ENCODE measurements at places on chromosomes 2 and 18.

DNA sequence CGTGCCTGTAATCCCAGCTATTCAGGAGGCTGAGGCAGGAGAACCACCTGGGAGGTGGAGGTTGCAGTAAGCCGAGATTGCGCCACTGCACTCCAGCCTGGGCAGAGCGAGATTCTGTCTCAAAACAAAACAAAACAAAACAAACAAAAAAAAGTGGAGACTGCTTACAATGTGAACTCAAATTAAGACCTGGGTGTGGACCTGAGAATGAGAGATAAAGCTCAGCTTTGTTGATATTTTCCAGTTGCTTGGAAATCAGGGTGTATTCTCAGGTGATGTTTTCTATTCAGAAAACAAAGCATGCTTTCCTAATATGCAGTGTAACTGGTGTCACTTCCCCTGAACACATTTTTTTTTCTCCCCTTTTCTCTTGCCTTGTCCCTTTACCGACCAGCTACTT, 5.3 kb upstream of the CERS6 start:
- DNase-seq: no peak

DNA sequence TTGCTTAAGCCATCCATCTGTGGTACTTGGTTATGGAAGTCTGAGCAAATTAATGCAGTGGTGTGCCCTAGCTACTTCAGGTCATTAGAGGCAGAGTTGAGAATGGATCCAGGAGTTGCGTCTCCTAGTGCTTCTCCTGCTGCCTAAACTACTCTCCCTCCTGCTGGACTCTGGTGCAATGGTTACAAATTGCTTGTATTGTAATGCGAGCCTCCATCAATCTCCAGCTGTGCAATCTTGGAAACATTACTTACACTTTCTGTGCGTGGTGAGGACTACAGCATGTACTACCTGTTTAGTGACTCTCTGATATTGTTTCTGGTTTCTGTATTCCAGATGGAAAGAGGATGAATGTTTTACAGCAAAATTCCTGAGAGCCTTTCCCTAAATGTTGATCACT, 119.0 kb upstream of the CYRIA start:
- DNase-seq: no peak

- DNase-seq: no peak
Observed at GRCh38 chr18:26630596-26630995, 82.2 kb upstream of the KCTD1 start.

- no peak for DNase-seq
Observed at GRCh38 chr18:9792565-9793245, 84.6 kb downstream of the RAB31 start.

DNA sequence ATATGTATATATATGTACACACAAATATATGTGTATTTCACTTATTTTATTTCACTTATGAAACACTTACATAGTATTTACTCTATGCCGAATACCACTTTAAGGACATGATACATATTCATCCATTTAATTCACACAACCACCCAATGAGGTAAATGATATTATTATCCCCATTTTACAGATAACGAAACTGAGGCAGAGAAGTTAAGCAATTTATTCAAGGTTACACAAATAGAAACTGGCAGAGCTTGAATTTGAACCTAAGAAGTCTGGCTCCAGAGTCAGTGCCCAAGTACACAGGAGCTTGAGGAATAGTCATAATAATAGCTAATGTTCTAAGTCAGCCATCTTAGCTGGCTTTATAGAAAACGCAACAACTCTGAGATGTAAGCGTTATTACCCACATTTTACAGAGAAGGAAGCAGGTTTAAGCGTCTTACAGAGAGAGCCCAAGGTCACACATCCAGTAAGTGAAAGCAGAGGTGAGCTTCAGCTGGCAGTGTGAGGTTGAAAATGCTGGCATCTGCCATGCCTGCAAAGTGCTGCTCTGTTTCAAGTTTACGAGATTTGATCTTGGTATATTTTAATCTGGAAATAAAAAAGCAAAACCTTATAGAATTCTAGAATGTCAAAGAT, 326.9 kb downstream of the LPIN1 start:
- DNase-seq: no peak

DNA sequence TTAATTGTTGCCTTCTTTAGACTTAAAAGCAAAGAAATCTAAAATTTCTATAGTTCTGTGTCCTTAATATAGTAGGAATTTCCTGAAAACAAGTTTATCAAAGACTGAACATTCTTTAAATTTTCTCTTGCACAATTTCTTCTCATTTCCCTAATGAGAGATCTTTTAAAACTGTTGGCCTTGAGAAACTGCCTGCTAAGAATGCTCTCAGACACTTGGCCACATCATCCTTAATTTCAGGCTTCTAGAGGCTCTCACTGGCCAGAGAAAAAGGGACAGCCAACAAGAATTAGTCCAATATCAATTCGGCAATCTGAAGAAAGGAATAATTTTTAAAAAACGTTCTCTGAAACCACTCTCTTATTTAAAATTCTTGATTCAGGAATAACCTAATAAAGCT, 167.0 kb upstream of the CREB1 start:
- DNase-seq: no peak

GRCh38 chr2:188369365-188369764, 77.7 kb downstream of the GULP1 start:
- no peak for DNase-seq

DNA sequence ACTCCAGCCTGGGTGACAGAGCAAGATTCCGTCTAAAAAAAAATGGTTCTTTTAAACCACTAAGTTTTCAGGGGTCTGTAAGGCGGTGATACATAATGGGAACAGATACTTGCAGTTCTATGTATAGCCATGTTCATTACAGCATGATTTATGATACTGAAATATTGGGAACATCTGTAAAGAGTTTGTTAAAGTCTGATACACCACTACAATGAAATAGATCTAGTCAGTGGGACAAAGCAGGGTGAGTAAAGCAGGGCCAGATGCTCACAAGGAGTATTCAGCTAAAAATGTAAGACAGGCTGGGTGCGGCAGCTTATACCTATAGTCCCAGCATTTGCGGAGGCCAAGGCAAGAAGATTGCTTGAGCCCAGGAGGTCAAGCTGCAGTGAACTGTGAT, 6.2 kb upstream of the ING5 start:
- no peak for DNase-seq

- DNase-seq: no peak
Observed at GRCh38 chr18:44798433-44799048, 117.9 kb downstream of the SETBP1 start.

DNA sequence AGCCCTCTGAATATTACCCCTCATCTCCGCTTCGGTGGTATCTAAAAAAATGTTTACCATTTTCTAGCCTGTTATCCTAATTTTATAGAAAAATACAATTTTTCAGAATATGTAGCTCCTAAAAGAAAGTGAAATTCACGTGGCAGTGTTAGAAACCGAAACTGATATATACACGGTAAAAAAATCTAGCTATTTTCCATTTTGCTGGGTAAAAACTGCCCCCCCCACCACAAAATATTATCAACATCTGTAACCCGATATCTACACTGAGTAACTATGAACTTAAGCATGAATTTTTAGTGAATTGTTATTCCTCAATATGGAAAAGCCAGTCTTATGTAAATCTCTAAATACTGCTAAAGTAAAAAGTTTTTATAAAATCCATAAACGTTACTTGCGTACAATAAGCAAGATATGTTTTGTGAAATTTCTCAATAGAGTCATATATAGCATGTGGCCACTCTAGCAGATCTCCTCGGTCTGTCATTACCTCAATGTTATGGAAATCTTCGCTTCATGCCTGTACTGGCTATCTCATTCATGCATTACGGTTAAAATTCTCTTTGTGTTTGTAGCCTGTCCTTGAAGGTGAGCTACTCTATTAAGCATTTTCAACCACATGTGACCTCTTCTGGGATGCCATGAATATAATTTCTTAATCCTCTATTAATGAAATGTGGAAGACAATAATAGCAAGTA, 524.2 kb downstream of the TRIB2 start:
- no peak for DNase-seq

GRCh38 chr2:168614172-168615018, 158.3 kb downstream of the CERS6 start:
- DNase-seq: no peak

DNA sequence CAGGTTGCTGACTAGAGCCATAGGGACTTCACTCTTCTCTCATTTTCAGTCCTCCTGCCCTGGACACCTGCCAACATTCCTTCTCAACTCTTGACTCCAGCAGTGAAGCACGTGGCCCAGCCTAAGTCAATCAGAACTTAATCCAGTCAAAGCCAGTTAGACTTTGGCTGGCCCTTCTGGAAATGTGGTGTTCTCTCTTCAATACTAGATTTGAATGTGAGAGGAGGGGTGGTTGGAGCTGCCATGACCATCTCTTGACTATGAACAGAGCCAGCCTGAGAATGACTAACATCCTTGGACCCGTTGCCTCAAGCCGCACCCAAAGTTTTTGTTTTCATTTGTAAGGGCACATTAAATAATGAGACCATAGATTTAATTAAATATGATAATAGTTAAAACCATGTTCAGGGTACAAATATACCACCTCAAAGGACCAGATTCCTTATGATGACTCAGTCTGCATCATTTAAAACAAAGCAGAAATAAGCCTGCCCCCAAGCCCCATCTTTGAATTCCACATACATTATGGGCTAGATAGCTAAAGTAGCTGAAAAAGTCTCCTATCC, 49.7 kb upstream of the RASGRP3 start:
- DNase-seq: no peak

DNA sequence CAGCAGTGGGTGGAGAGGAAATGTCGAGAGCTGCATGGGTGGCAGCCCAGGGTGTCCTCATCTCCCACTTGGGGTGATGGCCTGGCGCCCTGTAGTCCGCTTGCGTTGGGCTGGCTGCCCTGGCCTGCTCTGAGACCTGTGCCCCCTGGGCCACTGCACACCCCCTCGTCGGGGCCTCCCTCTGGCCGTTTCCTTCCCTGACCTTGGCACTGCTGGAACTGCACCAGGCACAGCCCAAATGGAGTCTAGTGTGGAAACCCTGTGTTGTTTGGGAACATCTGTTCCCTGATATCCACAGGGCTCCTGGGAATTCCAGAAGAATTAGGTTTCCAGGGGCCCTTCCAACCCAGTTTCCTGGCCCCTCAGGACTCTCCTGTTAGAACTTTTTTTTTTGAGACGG, 13.9 kb downstream of the EFHD1 start:
- no peak for DNase-seq

- no peak for DNase-seq
Observed at GRCh38 chr18:12741351-12741750, 38.5 kb downstream of the PSMG2 start.

DNA sequence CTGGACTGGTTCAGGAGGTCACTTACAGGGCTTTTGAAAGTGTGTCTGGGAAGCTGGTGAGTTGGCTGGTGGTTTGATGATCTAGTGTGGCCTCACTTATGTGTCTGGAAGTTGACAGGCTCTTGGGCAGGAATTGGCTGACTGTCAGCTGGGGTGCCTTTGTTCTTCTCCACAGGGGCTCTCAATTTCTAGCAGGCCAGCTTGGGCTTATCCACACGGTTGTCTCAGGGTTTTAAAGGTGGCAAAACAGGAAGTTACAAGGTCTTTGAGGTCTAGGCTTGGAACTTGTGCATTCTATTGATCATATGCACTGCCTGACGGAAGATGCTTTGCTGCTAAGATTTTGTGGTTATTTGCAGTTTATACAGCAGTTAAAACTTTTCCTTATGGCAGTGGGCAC, 52.0 kb upstream of the CELF4 start:
- DNase-seq: no peak

- DNase-seq: no peak
Observed at GRCh38 chr2:163246135-163246534, 407.6 kb upstream of the KCNH7 start.

DNA sequence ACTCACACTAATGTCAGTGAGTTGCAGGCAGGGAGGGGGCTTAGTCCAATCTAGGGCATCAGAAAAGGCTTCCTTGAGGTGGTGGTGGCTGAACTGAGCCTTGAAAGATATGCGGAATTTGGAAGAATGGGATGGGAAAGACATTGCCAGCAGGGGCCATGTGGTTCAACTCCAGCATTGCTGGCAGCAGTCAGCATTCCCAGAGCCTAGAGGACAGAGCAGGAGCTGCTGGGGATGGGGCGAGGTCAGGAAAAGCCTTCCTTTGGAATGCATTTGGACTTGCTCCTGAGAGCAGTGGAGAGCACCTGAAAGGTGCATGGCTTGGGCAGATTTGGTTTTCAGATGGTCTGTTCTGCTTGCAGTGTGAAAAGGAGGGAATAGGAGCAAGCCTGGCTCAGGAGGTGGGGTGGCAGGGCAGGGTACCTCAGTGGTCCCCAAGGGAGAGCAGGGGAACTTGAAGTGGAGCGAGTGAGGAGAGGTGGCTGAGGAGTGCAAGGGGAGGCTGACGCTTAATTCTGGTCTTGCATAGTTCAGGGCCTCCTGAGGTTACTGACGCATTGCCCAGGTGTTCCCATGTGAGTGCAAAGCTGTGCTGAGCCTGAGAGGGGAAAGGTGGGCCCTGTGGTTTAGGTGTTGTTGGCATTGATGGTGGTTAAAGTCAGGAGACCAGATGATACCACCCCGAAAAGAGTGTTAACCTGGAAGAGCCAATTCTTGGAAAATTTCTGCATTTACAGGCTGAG, 112.1 kb upstream of the MGAT5 start:
- DNase-seq: no peak

DNA sequence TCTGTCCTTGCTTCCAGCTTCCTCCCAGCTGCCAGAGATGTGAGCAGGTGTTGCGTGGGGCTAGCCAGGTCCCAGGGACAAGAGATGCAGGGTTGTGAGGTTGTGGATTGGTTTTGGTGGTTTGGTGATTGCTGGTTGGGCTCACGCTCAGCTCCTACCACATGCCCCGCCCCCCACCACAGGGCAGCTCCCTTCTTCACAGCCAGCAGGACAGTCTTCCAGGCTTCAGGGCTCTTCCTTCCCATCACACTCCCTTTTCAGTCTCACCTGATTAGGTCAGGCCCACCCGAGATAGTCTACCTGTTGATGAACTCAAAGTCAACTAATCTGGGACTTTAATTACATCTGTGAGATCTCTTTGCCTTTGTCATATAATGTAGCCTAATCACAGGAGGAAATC, 52.0 kb upstream of the GLI2 start:
- no peak for DNase-seq

DNA sequence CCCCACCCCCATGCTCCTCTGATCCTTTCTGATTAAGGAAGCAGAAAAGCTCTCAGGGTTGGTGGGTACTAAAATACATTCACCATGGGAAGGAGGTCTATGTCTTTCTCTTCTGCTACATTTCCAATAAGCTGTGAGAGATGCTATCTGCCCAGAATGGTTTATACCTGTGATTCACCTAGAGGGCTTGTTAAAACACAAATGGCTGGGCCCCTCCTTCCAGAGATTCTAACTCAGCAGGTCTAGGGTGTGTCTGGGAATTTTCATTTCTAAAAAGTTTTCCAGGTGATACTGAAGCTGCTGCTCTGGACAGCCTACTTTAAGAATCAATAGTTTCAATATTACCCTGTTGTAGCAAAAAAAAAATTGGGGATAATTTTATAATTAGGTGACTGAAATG, 772.2 kb upstream of the ZEB2 start:
- DNase-seq: no peak

Data from lower leg skin (tissue), 4 donors.